ENCODE measurements at places on chromosomes 7 and 10. TPM values are rescaled to one million over a fixed set of nuclear protein-coding genes. Genes with fewer than 3 reads are reported as not detected.

ELOVL3 gene
- not detected for total RNA-seq

ODAD2 gene
- not detected for total RNA-seq

AS3MT gene
- total RNA-seq, result not detected

WNT2 gene
- not detected for total RNA-seq

SPDYE2B gene
- not detected for total RNA-seq

FAM171A1 gene
- total RNA-seq, result 20.2 TPM

EPO gene
- total RNA-seq, result not detected

GJC3 gene
- total RNA-seq, result not detected

SRRM3 gene
- not detected for total RNA-seq

AFAP1L2 gene
- total RNA-seq, result 9.1 TPM

MBLAC1 gene
- 10.5 TPM for total RNA-seq

IGFBP3 gene
- total RNA-seq, result 31.5 TPM

IFIT1B gene
- not detected for total RNA-seq

ADAM22 gene
- 2.5 TPM for total RNA-seq

MKX gene
- total RNA-seq, result 0.28 TPM

PDE1C gene
- 3.6 TPM for total RNA-seq

GIMAP8 gene
- 6.3 TPM for total RNA-seq

ZNF425 gene
- 2.5 TPM for total RNA-seq

ZCWPW1 gene
- total RNA-seq, result 19.8 TPM

CPVL gene
- total RNA-seq, result 9.8 TPM

HOXA3 gene
- total RNA-seq, result 21.2 TPM

BMPR1A gene
- 17.1 TPM for total RNA-seq

MAGI2 gene
- 1.6 TPM for total RNA-seq

ATG9B gene
- 0.27 TPM for total RNA-seq

THNSL1 gene
- total RNA-seq, result 1.1 TPM

WNT8B gene
- total RNA-seq, result not detected

ANKRD22 gene
- not detected for total RNA-seq

LBX1 gene
- total RNA-seq, result not detected

CDC14C gene
- not detected for total RNA-seq

SLC18A2 gene
- 0.67 TPM for total RNA-seq

Data from Peyer's patch (tissue), 4 donors.